Tongue (tissue), 3 donors: ENCODE measurements at places on chromosomes 11 and 22.

DNA sequence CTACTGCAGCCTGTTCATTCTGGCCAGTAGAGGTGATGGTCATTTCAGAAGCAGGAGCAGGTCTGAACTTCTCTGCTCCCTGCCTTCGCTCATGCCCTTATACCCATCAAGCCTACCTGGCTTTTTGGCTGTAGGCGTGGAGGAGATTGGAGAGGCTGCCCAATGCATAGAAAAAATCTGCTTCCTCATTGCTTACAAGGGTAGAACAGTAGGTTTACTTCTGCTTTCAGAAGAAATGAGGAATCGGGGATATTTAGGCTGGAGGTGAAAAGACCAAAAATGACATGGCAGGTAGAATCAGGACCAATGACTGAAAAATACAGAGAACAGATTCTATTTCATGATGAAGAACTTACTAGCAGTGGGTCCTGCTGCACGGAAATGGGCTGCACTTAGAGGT lies 72.9 kb upstream of the YWHAH start:
- DNase-seq: no peak

- no peak for DNase-seq
Observed at GRCh38 chr11:119065369-119065768, 2.2 kb upstream of the VPS11 start.

- DNase-seq: no peak
Observed at GRCh38 chr11:74171997-74172396, 908 bp downstream of the PPME1 start.

- no peak for DNase-seq
Observed at GRCh38 chr22:20091690-20092476, 11.8 kb downstream of the DGCR8 start.

GRCh38 chr22:20567993-20568417 lies 60.6 kb downstream of the MED15 start:
- DNase-seq: no peak

DNA sequence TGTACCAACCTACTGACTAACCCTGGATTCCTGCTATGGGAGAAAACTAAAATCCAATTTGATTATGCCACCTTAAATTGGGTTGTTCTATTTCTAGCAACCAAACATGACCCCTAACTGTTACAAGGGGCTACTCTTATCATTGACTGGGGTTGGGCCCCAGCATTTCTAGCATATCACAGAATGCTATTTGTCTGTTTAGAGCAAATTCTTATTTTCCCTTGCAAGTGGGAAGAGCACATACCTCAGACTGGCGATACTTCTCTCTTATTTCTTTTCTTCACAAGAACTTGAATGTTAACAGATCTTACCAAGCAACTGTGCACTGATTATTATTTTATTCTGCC lies 93.7 kb downstream of the C11orf58 start:
- no peak for DNase-seq

- peak; percentile 34 for DNase-seq
Observed at GRCh38 chr11:86749821-86750401, 50.4 kb upstream of the PRSS23 start.

DNA sequence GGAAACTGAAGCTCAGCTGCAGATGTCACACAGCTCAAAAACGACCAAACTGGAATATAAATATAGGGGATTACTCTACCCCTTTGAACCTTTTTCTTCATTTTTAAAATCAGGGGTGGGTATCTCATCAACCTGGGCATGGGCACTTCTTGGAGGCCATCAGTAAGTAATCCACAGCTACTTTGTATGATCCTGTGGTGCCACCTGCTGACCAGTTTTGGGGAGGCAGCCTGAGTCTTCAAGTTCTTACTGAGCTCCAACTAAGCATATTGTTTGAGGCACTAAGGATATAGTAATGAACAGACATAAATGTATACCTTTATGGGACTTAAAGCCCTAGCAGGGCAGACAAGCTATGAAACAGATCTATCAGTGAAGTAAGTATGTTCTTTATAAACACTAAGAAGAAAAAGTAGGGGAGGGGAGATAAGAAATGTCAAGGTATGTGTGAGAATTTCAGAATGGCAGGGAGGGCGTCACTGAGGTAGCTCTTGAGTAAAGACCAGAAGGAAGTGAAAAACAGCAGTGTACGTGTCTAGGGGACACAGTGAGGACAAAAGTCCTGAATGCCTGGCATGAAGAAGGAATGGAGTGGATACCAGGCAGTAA lies 18.4 kb downstream of the TUB start:
- DNase-seq: peak; percentile 89

GRCh38 chr22:19376247-19376646 lies 55.3 kb downstream of the HIRA start:
- DNase-seq: no peak

GRCh38 chr11:42772886-42773285 lies 538.9 kb upstream of the API5 start:
- no peak for DNase-seq
